ENCODE measurements at places on chromosomes 13 and 19.
A peak's percentile ranks its signal among the peaks of the same experiment; 100 is the strongest.

DNA sequence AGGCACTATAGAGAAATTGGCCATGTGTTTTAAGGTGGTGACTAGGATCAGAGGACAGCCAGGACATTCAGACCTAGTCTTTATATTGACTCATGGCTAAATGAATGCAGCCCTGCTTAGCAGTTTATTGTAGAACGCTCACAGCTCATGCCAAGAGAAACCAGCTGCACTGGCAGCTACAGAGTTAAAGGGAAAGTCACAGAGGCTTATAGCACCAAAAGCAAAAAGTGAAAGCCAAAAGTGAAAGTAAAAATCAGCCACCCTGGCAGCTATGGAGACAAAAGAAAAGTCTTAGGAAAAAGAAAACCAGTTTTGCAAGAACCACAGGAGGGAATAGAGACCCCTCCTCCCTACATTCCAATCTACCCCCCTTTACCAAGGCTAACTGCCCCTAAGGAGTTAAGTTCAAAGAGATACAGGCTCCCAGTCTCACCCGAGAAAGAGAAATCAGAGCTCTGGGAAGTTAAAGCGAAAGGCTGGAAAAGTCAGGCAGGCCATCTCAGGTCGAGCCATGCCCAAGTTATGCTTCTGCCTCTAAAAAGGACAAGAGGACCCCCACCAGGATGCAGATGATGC, 99.0 kb downstream of the ZNF429 start:
- peak; percentile 53 for DNase-seq

GRCh38 chr13:35343417-35343816, 133.1 kb downstream of the MAB21L1 start:
- no peak for DNase-seq

DNA sequence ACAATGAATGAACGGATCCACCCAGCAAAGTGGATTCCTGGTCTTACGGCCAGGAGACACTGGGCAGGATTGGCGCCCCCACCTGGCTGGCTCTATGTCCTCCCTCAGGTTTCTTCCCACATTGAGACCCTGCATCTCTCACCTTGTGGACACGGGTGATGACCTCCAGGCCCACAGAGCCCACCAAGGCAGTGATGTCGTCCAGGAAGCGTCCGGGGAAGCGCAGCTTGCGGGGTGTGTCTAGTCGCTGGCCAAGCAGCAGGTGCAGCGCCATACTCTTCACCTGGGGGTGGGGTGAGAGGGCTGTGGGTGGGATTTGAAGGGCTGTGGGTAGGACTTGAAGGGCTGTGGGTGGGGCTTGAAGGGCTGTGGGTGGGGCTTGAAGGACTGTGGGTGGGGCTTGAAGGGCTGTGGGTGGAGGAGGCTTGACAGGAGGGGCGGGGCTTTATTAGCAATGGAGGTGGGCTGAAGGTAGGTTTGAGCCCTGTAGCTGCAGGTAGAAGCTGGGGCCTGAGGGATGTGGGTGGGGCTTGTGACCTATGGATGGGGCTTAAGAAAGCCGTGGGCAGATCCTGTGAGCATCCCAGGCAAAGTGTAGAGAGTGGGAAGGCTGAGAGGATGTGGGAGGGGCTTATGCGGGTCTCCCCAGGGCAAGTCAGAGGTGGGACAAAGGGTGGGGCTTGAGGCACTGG, 12.1 kb upstream of the ANGPTL8 start:
- DNase-seq, result no peak

DNA sequence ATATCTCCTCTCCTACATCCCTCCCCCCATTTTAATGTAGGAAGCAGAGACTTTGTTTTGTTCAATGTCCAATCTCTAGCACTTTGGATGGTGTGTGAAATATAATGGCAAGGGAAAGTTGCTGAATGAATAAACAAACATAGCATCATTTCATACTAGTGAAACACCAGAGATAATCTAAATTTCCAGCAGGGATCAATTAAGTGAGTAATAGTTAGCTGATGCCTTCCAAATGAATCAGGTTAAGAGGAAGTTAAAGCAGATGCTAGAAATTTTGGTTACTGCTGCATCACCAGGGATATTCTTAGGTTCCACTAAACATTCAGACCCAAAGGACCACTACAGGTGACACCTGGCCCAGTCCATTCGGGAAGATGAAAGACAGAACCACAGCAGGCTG, 8.1 kb downstream of the MRPS31 start:
- DNase-seq, result peak; percentile 20

DNA sequence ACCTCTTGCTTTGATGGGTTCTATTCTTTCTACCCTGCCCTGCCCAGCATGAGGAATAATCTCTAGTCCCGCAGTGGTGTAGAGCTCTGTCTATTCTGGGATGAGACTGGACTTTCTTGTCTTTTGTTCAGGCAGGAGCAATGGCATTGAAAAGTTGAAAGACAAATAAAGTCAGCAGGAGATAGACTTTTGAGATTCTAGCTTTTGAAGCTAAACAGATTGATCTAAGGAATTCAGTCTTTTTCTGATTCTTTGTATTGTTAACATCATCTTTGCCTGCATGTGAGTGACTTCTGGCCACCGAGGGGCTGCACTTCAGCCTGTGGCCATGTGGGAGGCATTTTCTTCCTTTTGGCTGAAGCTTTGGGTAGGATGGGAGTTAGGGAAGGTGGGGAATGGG, 132.4 kb downstream of the MRPL57 start:
- DNase-seq, result no peak

DNA sequence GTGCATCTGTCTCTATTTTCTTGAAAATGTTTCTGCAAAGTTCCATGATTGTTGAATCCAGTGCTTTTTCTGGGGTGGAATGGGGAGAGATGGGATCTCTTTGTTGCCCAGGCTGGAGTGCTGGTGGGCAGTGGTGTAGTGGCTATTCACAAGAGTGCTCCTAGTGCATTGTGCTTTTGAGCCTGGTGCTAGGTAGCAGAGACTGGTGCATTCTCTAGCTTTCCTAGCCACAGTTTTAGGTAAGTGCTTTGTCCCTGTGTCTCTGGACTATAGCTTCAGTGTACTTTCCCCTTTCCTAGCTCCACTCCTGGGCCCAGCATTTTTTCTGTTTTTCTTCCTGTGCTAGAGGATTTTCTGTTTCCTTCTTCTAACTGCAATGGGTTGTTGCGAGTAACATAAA, 825.6 kb downstream of the SLITRK6 start:
- no peak for DNase-seq

- no peak for DNase-seq
Observed at GRCh38 chr13:44685641-44686040, 109.5 kb upstream of the TSC22D1 start.

GRCh38 chr13:109781384-109782065, 4.9 kb downstream of the IRS2 start:
- peak; percentile 39 for DNase-seq

DNA sequence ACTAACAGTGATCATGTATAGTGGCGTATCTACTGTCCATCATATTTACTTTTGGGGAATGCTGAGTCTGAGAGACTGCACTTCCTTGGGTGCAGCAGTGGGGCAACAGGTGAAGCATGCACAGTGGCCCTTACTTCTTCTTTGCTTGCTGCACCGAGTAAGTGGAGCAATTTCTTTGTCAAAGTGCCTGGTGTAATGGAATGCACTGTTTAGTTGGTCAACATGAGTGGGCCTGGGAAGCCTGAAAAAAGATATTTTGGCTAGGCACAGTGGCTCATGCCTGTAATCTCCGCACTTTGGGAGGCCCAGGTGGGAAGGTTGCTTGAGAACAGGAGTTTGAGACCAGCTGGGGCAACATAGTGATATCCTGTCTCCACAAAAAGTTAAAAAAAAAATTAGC, 94.9 kb downstream of the OLFM4 start:
- DNase-seq, result no peak

DNA sequence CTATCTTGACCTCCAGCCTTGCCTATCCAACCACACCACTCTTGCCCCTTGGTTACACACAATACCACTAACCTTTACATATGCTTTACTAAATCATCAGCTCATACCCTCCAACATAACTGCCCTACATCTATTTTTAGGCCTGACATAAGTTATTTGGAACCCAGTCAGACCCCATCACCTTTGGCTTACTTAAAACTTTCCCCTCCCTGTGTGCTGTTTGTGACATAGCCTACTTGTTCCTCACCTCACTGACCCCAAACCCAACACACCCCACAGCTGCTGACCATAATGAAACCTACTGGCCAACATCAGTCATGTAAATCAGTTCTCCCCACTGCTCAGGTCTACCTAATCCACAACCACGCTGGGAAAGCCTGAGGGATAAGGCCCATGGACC, 4.9 kb downstream of the ZNF266 start:
- no peak for DNase-seq

GRCh38 chr13:76035711-76036110, 399.6 kb downstream of the LMO7 start:
- peak; percentile 8 for DNase-seq

DNA sequence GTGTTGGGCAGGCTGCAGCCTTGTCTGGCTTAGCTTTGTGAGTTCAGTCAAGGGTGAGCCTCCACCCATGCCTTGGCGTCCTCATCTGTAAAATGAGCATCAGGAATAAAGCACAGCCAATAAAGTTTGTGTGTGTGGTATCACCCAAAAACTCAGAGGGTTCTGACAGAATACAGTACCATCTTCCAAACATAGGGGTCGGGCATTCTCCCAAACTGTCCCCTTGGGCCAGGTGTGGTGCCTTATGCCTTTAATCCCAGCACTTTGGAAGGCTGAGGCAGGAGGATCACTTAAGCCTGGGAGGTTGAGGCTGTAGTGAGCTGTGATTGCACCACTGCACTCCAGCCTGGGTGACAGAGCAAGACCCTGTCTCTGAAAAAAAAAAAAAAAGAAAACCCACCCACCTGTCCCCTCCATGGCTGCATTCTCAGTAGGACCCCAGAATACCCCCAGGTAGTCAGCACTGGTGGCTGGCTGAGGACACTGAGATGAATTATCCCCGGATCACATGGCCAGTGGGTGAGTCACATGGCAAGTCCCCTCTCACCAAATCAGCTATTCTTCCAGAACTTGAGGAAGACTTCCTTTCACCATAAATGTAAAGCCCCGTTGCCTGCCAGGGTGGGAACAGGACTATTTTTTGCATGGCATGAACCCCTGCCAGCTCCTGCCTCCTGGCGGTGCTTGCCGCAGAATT, 18.6 kb downstream of the POP4 start:
- no peak for DNase-seq

Data from EL (cell line).